ENCODE measurements at places on chromosomes 7 and 10.
A peak's percentile ranks its signal among the peaks of the same experiment; 100 is the strongest.

GRCh38 chr7:71497256-71497946 is 365.5 kb downstream of the GALNT17 start:
- no peak for DNase-seq

- no peak for DNase-seq
These were observed 168.4 kb downstream of the RELN start for GRCh38 chr7:103821092-103821491.

GRCh38 chr10:44911081-44911540 is at the start of gene TMEM72:
Gene TMEM72 (plus strand): TSS chr10:44911337. CDS start chr10:44911513, 176 bp downstream.
- DNase-seq, result no peak

GRCh38 chr10:17021656-17022465 is 107.8 kb downstream of the CUBN start:
- DNase-seq, result no peak

- no peak for DNase-seq
These were observed 23.6 kb downstream of the BMPER start for GRCh38 chr7:33928986-33929385.

DNA sequence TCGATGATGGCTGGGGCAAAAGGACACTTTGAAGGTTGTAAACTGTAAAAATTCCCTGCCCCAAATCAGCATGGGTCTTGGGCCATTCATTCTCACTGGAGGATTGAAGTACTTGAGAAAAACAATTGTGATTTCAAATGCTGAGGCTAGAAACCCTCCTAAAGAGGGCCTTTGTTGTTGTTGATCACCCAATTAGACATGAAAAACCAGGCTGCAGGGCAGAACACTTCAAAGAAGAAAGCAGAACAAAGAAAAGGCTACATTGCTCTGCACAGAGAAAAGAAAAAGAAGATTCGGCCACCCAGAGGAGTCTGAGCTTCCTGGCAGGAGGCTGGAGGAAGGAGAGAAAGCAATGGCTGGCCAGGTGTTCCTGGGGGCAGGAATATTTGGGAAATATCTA is 143.1 kb downstream of the NPY start:
- no peak for DNase-seq

- DNase-seq, result no peak
These were observed 68.3 kb upstream of the FAM171A1 start for GRCh38 chr10:15439341-15439842.

DNA sequence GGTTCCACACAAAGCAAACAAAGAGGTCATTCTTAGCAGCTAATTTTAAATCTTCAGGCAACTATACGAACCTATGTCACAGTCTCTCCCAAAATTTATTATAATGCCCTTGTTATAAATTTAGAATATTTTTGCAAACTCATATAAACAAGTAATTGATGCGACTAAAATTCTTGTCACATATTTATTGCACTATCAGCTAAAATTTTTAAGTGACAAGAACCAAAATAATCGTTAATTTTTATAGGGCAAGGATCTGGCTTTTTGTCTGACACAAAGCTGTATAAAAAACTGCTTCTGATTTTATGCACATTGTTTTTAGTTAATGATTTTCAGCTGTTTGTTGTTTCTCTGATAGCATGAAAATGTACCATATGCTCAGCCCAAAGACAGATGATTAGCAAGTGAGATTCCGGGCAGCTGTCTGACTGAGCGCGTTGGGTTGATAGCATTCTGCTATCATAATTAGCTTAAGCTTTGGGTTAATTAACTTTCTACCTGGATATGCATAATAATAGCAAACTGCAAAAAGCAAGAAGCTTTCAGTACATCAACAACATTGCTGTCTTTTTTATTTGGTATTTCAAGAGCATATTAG is 136.0 kb downstream of the MGMT start:
- no peak for DNase-seq

GRCh38 chr10:94104316-94105000 is 110.7 kb downstream of the PLCE1 start:
- peak; percentile 23 for DNase-seq

DNA sequence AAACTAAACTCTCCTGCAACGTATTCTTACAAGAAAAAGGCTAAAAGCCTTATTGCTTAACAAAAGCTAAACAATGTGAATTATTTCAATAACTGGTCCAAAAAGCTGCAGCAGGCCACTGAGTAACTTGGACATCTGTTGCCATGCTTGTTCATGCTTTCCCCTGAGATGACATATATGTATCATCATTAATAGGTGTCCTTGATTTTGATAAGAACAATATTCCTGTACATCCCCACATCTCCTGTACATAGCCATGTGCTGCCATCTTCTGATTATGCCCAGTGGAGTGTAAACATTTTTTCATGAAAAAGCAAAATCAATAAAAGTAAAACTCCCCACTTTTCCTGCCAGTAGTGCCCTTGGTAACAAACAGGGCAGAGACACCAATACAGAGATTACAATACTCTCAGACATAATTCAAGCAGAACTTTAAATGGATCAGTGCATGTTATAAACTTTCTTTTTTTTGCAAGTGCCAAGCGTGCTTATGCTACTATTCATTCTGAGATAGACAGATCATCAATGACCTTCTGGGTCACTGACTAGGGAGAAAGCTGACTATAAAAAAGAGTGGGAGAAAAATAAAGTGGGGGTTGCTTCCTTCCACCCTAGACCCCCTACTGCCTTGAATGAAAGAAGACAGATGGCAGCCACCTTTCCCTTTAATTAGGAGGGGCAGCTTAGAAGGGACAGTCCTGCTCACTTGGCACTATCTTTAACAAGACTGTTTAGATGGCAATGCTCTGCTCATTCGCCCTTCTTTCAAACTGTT is 205.5 kb upstream of the KLF14 start:
- no peak for DNase-seq

GRCh38 chr10:82251222-82251906 is 376.4 kb downstream of the NRG3 start:
- no peak for DNase-seq

GRCh38 chr10:109487691-109488090 is 435.6 kb downstream of the XPNPEP1 start:
- no peak for DNase-seq

- no peak for DNase-seq
These were observed 157.8 kb downstream of the FGFR2 start for GRCh38 chr10:121440461-121440860.

DNA sequence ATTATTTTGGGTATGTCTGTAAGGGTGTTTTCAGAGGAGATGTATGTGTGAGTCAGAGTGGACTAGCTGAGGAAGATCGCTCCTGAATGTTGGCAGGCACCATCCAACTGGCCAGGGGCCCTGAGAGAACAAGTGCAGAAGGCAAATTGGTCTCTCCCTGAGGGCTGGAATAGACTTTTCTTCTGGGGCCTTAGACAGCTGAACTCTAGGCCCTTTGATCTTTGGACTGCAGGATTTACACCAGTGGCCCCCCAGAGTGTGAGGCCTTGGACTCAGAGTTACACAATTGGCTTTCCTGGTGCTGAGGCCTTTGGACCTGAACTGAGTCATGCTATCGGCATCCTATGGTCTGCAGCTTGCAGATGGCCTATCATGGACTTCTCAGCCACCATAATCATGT is 217.2 kb downstream of the REEP3 start:
- DNase-seq, result no peak

GRCh38 chr10:119282446-119282845 is 75.1 kb downstream of the GRK5 start:
- no peak for DNase-seq

DNA sequence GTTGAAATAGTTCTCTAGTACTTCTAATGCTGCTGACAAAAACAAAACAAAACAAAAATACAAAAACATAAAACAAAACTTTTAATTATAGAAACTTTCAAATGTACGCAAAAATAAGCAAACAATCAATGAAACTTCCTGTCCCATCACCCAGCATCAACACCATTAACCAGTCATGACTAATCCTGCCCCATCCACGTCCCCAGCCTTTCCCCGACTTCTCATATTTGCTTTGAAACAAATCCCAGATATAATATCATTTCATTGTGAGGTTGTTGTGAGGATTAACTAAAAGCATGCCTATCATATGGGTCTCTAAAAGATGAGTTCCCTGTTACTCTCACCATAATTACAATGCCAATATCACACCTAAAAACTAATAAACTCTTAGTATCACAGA is 55.7 kb downstream of the CSTF2T start:
- no peak for DNase-seq

Data from COLO829 (cell line).